HuH-7 (cell line): ENCODE measurements at places on chromosomes 3 and 15.
A peak's percentile ranks its signal among the peaks of the same experiment; 100 is the strongest.

DNA sequence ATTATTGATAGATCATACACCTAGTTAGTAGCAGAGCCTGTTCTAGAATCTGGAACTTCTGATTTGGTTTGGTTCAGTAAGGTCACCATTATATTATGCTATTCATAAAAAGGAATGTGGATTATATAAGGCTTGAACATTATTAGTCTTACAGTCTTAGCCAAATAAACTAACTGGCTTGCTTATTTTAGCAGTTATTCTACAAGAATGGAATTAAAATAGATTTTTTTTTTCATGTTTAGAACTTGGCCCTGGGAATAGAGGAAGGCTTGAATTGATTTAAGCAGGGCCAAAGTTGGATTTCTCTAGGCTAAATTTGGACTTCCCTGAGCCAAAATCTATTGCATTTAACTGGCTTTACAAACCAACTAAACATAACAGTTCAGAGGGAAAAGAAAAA is 24.4 kb downstream of the DTWD1 start:
- DNase-seq: no peak

DNA sequence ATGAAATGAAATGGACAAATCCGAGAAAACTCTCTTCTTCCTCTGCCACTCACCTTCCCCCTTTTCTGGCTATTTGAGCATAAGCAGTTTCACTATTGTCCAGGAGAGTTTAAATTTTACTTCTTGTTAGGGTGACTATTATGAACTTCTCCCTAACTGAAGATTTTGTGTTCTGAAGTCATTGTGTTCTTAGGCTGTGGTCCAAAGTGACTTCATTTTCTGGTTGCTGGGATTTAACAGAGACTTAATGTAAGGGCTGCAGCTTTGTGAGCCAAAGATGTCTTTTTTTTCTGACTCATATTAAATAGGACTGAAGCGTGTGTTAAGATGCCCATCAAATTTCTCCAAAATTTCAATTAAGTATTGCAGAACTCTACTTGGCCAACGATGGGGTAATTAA is 46.5 kb upstream of the FSTL1 start:
- no peak for DNase-seq

DNA sequence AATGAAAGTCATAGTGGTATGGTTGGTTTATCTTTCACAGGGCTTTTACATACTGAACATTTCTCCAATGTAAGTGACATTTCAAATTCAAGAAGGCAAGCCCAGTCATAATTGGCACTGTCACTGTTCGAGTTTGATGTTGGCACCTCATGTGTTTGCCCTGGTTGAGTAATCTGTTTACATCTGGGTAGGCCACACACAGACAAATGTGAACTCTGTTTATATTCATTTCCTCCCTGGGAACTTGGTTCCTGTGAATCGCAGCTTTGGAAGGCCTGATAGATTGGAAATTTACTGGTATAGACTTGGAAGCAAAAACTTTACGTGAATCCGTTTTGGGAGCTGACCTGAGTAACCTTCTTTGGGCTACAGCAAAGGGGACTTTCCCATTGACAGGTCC is 395.2 kb upstream of the AZI2 start:
- DNase-seq: no peak

DNA sequence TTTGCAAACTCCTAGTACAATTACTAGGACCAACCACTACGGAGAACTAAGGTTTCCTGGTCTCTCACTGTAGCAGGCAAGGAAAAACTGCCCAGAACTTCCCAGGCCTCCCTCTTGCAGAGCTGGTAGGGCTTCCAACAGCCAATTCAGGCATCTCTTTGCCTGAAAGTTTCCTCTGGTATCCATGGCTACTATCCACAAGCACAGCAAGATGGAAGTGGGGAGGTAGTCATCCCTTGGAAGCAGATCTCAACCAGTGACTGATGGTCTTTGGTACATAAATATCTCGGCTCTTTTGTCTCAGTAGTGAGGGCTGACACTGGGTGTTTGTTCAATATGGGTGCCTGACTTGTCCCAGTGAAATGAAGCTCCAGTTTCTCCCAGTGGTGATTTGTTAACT is 201.3 kb upstream of the MRPL3 start:
- DNase-seq: no peak

GRCh38 chr3:113141543-113141942 is 69.8 kb upstream of the BOC start:
- DNase-seq: no peak

GRCh38 chr3:10563396-10563795 is 58.0 kb upstream of the ATP2B2 start:
- DNase-seq: no peak

DNA sequence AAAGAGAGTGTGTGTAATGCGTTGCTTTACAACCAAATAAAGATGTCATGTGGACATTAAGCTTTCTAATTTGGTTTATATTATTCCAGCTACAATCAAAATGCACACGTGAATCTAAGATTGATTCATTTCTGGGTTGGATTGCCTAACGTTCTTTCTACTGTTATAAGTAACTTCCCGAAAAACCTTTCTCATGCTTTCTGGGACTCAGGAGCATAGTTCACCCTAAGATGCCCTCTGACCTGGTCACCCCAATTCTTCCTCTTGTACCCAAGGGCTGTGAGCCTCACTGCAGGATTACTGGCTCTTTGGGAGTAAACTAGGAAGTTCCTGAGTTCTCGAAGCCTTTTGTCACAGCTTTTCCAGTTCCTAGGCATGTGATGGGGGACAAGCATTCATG is 12.7 kb upstream of the LMCD1 start:
- no peak for DNase-seq

GRCh38 chr15:29528276-29528675 is 258.7 kb upstream of the NSMCE3 start:
- no peak for DNase-seq

DNA sequence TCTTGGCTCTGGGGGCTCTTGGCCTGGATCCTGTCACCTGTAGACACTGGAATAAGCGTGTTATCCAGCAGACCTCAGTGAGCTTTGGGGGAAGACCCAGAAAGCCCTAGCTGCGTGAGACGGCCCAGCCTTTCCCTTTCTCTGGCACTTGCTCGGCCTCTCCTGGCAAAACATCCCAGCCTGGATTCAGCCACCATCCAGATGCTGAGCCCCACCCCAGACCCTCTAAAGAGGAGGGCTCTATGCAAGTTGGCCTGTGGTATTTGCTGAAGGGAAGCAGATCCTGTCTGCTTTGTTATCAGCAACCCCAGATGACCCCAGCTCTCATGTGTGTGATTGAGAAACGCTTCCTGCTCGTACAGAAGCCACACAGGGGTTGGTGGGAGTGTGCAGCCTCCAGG is 267.2 kb downstream of the FAM43A start:
- DNase-seq: peak; percentile 60

- no peak for DNase-seq
Measured at GRCh38 chr3:142007710-142008399, 131.4 kb downstream of the ATP1B3 start.

GRCh38 chr3:99526921-99527320 is 111.5 kb upstream of the COL8A1 start:
- DNase-seq: no peak

GRCh38 chr3:174023421-174023820 is 625.9 kb downstream of the NLGN1 start:
- DNase-seq: no peak

GRCh38 chr3:131403216-131403895 is 21.8 kb downstream of the NUDT16 start:
- no peak for DNase-seq
